ENCODE measurements at places on chromosomes 12 and 14. TPM values are rescaled to one million over a fixed set of nuclear protein-coding genes. Genes with fewer than 3 reads are reported as not detected.
A peak's percentile ranks its signal among the peaks of the same experiment; 100 is the strongest.

APOF gene
- 0.27 TPM for total RNA-seq

GRCh38 chr12:66045506-66045905, 85.0 kb downstream of the LLPH start:
- DNase-seq, result no peak

NR1H4 gene
- not detected for total RNA-seq

NAV3 gene
- total RNA-seq, result 2.5 TPM

DNA sequence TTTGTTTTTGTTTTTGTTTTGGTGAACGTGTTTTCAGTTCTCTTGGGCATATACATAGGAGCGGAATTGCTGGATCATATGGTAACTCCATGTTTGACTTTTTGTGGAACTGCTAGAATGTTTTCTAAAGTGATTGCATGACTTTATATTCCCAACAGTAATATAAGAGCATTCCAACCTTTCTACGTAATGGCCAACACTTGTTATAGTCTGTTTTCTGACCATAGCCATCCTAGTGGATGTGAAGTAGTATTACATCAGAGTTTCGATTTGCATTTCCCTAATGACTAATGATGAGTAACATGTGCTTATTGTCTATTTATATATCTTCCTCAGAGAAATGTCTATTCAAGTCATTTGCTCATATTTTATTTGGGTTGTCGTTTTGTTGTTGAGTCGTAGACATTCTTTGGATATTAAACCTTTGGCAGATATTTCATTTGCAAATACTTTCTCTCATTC, 268.7 kb downstream of the AEBP2 start:
- DNase-seq, result no peak

PLA2G1B gene
- total RNA-seq, result not detected

DNA sequence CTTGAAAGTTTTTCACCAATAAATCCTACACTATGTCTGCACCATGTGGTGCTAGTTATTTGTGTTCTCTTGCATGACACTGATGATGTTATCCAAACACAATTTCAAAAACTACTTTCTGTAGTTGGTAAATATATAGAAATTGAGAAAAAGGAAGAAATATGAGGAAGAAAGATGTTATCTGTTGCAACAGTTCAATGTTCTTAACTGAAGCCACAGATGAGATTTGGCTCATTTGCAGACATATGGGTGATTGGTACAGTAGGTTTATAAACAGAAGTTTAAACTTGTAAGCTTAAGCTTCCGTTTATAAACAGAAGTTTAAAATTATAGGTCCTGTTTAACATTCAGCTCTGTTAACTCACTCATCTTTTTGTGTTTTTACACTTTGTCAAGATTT, at the start of gene CLEC12A:
Gene CLEC12A (plus strand): TSS at position 229 of the 400 bp plus-strand sequence. CDS start 188 bp downstream, outside the sequence.
- no peak for DNase-seq

DNA sequence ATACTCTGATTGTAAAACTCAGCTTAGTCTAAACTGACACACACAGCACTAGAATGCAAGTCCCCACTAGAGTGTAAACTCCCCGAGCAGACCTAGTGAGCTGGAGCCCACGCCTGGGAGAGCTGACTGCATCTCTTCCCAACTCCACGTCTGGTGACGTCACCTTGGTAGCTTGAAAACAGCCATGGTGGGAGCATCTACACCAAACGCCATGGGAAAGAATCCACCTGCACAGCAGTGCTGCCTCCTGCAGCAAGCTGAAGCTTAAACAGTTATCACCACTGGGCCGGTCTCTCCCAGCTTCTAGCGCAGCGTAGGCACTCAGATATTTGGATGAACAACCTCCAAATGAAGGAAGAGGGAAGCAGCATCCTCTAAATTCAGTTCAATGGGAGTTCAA, 4.3 kb upstream of the PAPLN start:
- DNase-seq, result no peak

OTOGL gene
- total RNA-seq, result 0.03 TPM

DNA sequence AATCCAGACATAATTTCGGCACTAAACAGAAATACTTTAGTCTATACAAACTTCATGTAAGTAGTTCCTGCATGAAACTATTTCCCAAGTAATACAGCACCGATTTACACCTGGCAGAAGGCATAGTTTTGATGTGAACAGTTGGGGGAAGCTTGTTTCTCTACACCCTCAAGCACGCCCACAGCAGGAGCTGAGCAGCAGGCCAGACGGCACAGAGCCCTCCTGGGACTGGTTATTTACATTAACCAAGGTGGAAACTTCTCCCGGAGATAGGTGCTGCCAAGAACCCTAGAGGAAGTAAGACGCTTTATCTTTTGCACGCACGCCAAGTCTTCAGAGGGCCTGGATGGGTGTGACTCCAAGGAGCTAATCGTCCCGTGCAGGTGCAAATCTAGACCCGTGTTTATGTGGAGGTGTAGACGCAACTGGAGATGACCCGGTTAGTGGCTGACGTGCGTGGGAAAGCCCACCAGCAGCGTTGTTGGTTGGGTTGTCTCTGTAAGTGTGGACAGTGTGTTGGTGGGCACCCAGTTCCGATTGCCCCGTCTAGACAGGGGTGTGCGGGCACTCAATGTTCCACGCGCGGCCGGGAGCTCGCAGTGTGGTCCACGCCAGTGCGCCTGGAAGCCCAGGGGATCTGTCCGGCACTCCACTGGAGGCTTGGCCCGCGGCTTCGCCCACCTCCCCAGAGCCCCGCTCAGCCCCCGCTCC, 767 bp upstream of the TCP11L2 start:
- DNase-seq, result peak; percentile 49

REC8 gene
- 0.27 TPM for total RNA-seq

GRCh38 chr14:39279515-39279914, 45.8 kb downstream of the MIA2 start:
- no peak for DNase-seq

DNA sequence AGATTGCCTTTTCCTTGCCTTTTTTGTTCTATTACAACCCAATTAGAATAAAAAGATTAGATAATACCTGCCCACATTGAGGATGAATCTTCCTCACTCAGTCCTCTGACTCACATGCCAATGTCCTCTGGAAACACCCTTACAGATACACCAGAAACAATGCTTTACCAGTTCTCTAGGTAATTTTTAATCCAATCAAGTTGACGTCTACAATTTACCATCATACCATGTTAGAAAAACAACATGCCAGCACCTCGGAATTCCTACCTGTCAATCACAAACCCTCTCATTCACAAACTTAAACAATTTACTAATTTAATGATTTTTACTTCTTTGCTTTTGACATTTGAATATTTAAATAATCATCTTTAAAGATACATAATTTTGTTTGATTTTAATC, 953.8 kb downstream of the TRHDE start:
- no peak for DNase-seq

- DNase-seq, result no peak
These were observed 38.1 kb downstream of the KLRG1 start for GRCh38 chr12:9027161-9028059.

- no peak for DNase-seq
These were observed 188.8 kb downstream of the EPS8 start for GRCh38 chr12:15600223-15600935.

DNA sequence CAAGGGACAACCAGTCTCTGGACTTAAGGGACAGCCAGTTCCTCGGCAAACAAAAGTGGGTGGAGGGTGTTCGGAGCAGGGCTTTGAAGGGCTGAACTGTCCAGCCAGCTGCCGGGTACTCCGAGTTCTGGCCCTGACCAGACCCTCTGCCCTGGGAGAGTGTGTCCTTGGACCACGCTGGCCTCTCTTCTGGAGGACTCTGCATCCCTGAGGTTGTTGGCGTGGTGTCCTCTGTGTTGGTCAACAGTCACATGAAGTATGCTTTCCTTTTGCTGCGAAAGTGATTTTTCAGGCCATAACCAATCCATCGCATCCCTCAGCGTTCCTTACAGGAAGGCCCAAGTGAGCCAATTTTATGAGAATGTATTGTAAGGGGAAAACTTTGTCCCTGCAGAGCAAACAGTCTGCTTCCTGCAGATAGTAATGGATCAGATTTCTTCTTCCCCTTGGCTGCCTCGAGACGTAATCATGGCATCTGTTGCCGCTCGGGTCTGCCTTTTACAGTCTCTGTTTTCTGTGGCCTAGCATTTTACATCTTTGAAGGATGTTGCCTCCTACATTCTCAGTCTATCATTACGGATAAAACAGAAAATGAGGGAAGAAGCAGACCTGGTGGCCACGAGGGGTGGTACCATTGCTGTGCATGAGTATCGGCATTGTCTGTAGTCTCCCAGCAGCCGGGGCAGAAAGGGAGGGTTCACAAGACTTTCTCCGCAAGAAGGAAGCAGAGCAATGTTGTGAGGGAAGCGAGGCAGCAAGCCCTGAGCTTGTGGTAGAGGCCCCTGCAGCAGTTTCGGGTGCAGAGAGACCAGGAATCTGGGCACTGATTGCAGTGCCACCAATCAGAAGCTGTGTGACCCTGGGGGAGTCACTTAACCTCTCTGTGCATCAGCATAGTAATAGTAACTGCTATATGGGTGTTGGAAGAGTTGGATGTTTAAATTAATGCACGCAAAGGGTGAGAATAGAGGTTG, 47.4 kb downstream of the SMIM41 start:
- DNase-seq, result peak; percentile 51

P2RX2 gene
- not detected for total RNA-seq

PSMC1 gene
- total RNA-seq, result 617 TPM

DNA sequence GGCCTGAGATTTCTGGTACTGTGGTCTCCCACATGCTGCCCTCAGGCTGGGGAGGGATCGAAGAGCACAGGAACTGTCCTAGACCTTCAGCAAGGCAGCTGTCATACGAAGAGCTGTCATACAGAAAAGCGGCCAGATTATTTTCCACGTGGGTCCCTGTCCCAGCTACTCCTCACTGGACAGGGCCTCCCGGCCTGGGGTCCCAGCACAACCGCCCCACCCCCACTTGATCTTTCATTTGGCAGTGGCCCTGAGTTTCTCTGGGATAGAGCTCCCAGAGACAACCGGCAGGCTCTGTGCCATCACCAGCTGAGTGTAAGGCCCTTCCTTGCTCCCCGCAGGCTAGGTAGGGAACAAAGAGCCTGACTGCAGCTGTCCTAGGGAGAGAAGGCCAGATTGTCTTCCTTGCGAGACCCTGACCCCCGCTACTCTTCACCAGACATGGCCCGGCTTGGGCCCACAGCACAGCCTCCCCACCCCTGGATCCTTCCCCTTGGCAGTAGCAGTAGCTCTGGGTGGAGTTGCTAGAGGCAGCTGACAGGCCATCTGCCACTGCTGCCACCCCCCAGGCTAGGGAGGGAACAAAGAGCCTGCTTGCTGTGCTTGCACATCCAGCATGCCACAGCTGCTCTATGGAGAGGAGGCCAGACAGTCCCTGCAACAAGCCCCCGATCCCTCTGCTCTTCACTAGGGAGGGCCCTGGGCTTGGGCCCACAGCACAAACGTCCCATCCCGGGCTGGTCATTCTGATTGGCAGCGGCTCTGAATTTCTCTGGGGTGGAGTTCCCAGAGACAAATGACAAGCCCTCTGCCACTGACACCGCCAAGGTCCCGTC, 3.1 kb upstream of the OR4N2 start:
- no peak for DNase-seq

GRCh38 chr12:131912518-131913274, 16.4 kb upstream of the PUS1 start:
- peak; percentile 76 for DNase-seq

GRCh38 chr12:82838131-82838551, 151.4 kb downstream of the TMTC2 start:
- DNase-seq, result no peak

OR4E2 gene
- total RNA-seq, result not detected

KERA gene
- not detected for total RNA-seq

DNA sequence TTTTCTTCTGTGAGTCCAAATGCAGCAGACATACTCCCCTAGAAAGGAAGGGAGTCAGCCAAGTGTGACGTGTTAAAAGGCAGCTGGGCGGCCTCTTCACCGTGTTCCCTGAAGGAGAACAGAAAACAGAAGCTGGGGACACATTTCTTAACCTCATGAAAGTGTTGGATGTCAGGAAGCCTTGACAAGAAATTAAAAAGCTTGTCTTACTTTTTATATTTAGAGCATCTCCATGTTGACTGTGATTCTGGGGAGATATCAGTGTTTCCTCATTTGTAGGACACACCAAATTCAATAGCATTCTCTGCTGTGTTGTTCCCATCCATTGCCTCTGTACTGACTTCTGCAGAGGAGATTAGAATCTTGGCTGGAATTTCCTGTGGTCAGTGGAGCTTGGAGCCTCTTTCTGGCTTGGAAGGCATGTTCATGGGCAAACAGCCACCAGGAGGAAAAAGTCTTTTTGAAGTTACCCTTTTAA, 93.7 kb downstream of the RMST start:
- DNase-seq, result no peak

- DNase-seq, result no peak
These were observed 39.0 kb downstream of the YAF2 start for GRCh38 chr12:42199007-42199406.

DNA sequence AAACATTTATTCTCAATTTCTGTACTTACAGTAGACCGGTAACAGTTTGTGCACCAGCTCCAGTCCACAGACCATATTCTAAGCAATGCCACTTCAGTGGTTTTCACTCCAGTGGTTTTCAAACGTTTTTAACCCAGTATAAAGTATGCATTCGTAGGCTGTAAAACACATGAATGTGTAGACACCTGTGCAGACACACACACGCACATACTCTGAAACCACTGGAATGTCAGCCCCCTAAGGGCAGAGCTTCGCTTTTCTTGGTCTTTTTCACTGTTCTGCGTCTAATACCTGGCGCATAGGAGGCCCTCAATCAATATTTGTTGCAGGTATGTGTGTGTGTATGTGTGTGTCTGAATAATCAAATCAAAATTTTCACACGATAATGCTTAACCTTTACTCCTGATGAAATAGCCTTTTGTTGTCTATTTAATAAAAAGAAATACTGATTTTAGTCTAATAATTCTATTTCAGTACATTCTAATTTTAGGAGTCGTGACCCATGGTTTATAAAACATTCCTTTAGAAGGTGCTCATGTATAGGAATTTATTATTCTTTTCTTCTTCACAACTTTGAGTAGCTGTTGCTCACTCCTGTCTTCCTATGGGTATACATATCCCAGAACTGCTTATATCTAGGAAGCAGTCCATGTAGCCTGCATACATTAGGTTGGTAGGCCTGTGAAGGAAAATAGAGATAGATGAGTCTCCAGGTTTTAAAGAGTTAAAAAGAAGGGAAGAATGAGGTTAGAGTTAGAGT, 73.6 kb upstream of the REP15 start:
- DNase-seq, result no peak

DNA sequence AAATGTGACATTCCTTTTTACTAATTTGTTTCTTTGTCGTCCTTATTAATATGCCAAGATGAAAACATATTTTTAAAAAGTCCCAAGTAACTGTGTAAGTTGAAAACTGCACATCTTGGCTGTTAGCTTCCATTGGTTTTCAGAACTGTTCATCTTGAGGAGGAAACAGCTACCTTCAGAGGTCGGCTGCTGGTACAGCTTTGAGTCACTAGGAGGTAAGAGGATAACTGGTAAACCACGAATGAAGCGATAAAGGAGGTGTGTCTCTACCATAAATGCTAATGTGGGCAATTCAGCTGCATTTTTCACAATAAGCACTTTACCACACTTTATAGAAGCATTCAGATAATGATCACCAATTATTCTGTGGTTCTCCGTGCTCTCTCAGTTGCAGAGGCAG, 137.5 kb upstream of the KRAS start:
- no peak for DNase-seq

GPR84 gene
- 0.49 TPM for total RNA-seq

TMEM229B gene
- total RNA-seq, result 3.3 TPM
